Stimulated activated naive B cell treated with anti-CD40 and anti-IgM and Interleukin-4, amounts not matched to agents 10 μg/mL and 1 μg/mL and 100 μg/mL, for 72 hours (primary cell): ENCODE measurements at places on chromosomes 11 and 22.

DNA sequence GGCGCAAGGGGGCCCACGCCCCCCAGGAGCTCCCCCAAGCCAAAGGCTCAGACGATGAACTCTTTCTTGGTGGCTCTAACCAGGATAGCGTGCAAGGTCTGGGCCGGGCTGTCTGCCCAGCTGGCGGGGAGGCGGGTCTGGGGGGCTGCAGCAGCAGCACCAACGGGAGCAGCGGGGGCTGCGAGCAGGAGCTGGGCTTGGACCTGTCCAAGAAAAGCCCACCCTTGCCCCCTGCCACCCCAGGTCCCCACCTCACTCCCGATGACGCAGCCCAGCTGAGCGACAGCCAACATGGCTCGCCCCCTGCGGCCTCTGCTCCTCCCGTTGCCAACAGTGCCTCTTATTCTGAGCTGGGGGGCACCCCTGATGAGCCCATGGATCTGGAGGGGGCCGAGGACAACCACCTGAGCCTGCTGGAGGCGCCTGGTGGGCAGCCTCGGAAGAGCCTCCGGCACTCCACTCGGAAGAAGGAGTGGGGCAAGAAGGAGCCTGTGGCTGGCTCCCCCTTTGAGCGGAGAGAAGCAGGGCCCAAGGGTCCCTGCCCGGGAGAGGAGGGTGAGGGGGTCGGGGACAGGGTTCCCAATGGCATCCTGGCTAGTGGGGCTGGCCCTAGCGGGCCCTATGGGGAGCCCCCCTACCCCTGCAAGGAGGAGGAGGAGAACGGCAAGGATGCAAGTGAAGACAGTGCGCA, 21.6 kb upstream of the TMEM191C start:
- DNase-seq, result no peak

GRCh38 chr11:120141768-120142423, 4.0 kb upstream of the TRIM29 start:
- DNase-seq, result no peak

DNA sequence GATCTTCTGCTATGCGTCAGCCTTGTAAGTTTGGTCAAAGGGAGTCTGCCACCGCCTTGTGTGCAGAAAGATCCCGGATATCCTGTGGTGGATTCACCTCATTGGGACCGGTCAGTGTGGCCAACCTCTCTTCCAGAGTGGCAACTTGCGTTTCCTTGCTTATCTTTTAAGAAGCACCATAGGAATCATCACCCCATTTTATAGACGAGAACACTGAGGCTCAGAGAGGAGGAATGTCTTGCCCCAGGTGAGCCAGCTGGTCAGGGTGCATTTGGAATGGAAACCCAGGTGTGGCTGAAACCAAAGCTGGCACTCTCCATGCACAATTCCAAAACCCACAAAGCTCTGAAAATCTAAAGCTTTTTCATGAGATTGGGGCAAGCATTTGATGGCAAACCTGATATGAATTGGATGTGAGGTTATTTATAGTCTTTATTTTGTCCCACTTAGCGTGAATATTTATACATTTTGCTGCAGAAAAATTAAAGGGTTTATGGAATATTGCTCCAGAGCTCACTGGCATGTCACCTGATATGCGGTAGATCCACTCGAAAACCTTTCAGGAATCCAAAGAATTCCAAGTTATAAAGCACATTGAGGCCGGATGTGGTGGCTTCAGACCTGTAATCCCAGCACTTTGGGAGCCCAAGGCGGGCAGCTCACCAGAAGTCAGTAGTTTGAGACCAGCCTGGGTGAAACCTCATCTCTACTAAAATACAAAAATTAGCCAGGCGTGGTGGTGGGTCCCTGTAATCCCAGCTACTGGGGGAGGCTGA, 12.1 kb upstream of the EIF3D start:
- no peak for DNase-seq

DNA sequence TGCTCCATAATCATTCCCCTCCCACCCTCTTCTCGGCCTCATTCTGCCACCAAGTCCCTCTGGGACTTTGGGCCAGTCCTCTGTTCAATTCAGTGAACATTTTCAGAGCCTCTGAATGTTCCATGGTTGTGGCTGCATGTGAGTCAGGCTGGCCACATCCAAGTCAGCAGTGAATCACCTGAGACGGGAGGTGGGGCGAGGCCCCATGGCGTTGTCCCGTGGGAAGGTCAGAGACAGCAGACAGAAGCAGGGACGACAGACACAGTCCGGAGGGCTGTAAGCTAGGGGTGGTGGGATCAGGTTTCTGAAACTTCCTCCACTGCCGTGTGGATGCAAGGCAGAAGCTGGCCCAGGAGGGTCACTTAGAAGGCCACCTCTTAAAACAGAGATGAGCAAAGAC, 324.8 kb downstream of the MN1 start:
- no peak for DNase-seq

- no peak for DNase-seq
Measured at GRCh38 chr11:35683728-35684339, 21.3 kb downstream of the TRIM44 start.

DNA sequence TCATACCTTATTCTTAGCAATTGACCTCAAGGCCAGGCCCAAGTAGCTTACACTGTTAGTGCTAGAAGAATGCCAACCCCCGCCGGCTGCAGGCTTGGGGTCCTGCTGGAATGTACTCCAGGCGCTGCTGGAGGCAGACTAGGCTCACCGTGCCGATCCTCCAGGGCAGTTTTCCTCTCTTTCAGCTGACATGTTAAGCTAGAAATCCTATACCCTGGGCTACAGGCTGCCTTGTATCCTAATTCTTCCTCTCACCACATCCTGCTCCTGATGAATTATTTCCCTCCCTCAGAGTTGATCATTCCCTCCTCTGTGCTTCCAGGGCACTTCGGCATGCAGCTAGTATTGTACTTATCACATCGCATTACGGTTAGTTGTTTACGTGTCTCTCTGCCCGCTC, 3.4 kb downstream of the SPTBN2 start:
- DNase-seq, result no peak

DNA sequence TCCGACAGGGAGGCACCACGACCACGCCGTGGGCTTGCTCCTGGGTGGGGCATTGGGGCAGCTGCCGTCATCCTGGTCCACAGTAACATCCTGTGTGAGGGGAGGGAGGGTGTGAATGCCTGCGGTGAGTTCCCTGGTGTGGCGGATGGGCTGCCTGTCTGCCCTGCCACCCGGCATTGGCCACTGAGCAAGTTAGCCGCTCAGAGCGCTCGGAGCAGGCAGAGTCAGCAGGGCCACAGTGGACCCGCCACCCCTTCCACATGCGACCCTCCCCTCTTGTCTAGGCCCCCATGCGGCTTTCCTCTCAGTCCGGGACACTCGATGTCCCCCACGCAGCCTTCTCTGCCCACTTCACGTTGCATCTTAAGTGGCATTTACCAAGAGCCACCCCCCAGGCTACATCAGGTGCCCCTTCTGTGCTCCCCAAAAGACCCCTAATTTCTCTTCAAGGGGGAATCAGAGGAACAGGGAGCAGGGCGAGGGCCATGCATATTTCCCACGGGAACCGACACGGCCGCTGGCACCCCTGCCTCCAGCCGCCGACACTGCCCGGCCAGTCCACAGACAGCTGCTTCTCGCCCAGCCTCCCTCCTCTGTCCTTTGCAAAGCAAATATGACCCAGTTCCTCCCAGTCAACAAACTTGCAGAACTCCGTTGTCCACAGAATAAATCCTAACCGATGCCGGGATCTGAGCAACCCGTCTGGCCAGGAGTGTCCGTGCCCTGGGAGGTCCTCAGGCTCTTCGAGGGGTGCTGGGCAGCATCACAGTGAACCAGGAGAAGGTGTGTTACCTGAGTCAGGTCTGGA, 1482.1 kb downstream of the TBC1D22A start:
- DNase-seq, result no peak

GRCh38 chr22:26471522-26471921, 12.1 kb downstream of the HPS4 start:
- no peak for DNase-seq

- DNase-seq, result no peak
Measured at GRCh38 chr11:61963016-61963281, 4.5 kb downstream of the FTH1 start.
